NCI-H1694 treated with DMSO at 0.1 percent for 48 hours (cell line): ENCODE measurements at places on chromosomes 4 and X.

GRCh38 chr4:84384801-84385200 is 114.3 kb downstream of the NKX6-1 start:
- DNase-seq, result no peak

GRCh38 chr4:26075583-26075982 is 161.6 kb downstream of the SMIM20 start:
- no peak for DNase-seq

GRCh38 chr4:154503598-154503997 is 12.0 kb upstream of the DCHS2 start:
- DNase-seq, result no peak

GRCh38 chr4:85761803-85762528 is 287.0 kb downstream of the ARHGAP24 start:
- DNase-seq, result no peak

- DNase-seq, result no peak
These were observed 5.5 kb upstream of the OPRPN start for GRCh38 chr4:70392057-70392776.

DNA sequence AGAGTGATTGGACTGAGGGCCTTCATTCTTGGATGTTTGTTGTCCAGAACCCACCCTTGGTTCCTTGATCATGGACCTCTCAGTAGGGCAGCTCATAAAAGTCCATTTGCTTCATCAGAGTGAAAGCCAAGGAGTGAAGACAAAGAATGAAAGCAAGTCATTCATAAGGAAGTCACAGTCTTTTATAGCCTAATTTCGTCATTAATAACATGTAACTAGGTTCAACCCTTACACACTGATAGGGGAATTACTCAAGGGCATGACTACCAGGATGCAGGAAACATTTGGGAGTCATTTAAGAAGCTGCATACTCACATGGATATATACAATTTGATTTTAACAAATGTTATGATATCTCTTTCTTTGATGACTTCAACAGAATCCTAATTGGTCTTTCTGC is 95.2 kb downstream of the RPA4 start:
- DNase-seq, result no peak

- no peak for DNase-seq
These were observed 29.9 kb downstream of the PNMA6E start for GRCh38 chrX:153371256-153371655.

DNA sequence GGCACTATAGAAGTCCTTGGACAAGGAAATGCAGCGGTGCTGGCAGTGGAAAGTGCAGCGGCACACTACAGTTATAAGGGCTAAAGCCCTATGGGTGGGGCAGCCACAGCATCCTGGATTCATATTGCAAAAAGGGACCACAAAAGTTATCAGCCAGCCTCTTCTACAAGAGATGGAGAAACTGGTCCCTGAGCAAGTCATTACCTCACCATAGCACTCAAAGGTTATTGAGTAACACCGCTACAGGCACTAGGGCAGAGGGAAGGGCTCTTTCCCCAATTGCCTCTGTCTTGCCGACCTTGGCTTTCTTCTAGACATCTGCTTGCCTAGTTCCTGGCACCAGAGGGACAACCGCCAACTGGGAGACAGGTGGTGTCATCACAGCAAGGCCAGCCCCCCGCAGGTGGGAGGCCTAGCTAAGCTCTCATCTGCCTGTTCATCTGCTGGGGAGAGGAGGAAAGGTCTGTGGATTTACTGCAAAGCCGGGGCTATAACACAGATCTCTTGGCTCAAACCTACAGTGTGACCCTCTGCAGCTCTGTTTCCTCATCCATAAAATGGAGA is 600.0 kb downstream of the BCOR start:
- DNase-seq, result peak; percentile 29

DNA sequence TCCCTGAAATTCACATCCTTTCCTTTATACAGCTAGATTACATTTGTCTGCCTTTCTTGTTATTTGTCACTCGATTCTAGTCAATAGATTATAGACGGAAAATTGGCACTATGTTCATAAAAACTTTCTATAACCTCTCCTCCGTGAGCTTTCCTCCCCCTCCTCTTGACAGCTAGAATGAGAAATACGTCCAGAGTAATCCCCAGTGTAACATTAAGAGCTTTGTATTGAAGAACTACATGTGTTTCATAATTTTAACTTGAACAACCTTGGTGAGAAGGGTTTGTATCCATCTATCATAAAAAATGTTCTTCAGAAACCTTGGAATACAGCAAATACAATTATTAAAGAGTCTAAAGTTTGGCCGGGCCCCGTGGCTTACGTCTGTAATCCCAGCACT is 1707.4 kb downstream of the PCDH7 start:
- no peak for DNase-seq

GRCh38 chrX:12052109-12052508 is 86.2 kb upstream of the FRMPD4 start:
- DNase-seq, result no peak

DNA sequence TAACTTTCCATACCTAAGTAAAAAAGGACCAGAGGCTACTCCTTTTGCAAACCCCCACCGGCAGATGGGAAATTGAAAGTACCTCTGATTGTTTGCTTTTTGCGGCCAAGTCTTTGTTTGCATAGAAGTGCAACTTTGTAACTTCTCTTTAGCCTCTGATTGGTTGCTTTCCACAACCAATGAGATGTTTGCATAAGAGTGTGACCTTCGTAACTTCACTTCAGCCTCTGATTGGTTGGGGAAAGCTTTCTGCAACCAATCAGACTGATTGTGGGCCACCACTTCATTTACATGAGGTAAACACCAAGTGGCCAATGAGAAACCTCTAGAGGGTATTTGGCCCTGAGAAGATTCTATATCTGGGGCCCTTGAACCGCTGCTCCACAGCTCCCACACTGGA is 48.8 kb upstream of the PGRMC1 start:
- no peak for DNase-seq

- no peak for DNase-seq
These were observed 4.1 kb downstream of the TDO2 start for GRCh38 chr4:155907556-155907955.

DNA sequence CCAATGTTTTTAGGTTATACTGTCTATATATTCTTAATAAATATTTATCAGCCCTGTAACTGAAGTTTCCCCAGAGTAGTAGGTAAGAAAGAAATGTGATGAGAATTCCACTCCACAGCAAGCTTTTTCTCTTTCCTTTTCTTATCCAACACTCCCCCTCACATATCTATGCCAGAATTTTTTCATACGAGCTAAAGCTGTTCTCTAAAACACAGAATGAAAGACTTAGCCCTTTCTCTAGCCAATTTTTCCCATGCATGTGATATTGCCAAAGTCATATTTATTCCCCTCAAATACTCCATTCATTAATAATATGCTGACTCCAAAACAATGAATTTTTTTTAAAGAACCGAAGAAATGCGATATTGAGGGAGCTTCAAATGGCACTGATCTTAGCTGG is 32.3 kb downstream of the VEGFC start:
- DNase-seq, result no peak

GRCh38 chr4:100591161-100591876 is 73.5 kb upstream of the EMCN start:
- peak; percentile 7 for DNase-seq

DNA sequence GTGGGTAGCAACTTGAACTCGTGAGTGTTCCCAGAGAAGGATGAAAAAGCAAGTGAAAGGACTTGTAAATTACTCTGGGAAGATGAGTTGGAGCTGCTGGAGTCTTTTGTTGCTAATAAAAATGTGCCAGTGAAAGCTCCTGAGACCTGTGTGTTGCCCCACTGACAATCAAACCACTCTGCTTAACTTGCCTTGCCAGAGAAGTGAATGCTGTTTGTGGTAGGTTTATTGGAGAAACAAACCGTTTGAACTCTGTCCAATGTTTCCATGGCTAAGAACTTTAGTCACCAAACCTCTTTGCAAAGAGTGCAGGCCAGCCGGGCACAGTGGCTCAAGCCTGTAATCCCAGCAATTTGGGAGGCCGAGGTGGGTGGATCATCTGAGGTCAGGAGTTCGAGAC is 586.9 kb downstream of the PCDH7 start:
- no peak for DNase-seq

GRCh38 chrX:39605183-39605582 is 492.6 kb downstream of the BCOR start:
- no peak for DNase-seq

GRCh38 chr4:40423735-40424134 is 88.6 kb downstream of the CHRNA9 start:
- no peak for DNase-seq

GRCh38 chr4:74814052-74814451 is 19.7 kb upstream of the BTC start:
- DNase-seq, result no peak

DNA sequence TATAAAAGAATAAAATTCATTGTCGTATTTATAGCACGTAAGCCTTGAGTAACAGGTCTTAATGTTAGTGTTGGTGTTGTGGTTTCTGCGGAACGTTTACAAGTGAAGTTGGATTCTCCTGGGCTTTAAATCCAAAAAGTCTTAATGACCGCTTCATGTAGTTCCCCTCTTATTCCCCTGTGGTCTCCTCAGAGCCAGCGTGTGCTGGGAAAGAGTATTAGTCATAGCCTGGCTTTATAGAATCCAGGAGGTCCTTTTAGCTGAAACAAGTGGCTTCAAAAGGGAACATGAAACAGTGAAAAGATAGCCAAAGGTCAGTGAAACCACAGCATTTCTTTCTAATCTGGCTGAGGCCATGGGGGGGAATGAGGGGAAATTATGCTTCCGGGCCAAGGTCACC is 79.1 kb downstream of the CLCN4 start:
- DNase-seq, result no peak

DNA sequence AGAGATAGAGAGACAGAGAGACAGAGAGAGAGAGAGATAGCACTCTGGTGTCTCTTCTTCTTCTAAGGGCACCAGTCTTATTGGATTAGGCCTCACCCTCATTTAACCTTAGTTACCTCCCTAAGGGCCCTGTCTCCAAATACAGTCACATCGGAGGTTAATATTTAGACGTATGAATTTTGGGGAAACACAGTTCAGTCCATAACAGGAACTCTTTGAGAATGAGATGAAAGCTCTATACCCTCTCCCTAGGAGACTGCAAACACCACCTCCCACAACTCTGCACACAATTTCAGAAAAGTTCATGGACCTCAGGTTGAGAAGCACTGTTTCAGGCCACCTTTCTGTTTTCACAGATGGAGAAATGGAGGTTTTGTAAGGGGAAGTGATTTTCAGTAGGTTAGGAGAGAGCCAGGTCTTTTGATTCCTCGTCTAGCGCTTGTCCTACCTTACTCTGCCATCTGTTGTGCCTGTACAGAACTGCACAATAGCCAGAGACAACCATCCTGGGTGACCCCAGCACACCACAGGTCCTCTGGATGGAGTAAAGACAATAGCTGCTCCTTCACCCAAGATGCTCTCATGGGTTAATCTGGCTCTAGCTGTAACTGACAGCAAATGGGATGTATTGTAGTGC is 16.9 kb upstream of the LOC101059915 start:
- no peak for DNase-seq

DNA sequence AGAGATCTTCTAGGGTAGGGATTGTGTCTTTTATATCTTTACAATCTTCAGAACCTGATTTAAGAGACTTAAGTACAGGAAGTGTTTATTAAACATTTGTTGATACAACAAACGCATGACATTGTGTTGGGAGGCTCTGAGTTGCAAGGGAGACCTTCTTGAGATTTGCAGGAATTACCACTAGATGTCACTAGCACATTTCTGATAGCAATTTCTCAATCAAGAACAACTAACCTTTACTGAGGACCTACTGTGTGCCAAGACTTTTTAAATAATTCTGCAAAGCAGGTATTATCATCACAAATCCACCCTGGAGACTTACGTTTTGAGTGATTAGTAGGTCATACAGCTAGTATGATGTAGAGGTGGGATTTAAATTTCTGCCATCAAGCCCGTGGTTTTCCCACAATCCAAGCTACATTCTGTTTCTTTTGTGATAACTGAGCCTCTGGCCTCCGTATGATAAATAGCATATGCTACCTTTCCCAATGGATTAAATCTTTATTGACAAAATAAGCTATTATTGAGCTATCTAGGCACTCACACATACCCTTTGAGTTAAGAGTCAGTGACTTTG is 986.0 kb downstream of the CCSER1 start:
- no peak for DNase-seq

- DNase-seq, result no peak
These were observed 100.7 kb downstream of the CRLF2 start for GRCh38 chrX:1111601-1112300.

DNA sequence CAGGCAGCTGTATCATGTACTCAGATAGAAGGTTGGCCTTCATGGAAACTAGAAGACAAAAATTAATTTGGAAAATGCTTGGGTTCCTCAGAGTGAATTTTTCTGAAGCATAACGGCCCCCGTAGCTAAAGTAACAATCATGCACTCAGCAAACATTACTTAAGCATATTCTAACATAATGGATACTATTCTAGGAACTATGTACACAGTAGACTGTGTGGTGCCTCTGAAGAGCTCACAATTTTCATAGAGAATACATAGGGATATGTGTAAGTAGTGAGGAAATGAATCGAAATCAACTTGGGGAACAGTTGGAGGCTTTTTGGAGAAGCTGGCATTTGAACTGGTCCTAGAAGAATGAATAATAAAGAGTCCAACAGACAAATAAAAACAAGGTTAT is 1045.0 kb downstream of the GLUD2 start:
- no peak for DNase-seq

DNA sequence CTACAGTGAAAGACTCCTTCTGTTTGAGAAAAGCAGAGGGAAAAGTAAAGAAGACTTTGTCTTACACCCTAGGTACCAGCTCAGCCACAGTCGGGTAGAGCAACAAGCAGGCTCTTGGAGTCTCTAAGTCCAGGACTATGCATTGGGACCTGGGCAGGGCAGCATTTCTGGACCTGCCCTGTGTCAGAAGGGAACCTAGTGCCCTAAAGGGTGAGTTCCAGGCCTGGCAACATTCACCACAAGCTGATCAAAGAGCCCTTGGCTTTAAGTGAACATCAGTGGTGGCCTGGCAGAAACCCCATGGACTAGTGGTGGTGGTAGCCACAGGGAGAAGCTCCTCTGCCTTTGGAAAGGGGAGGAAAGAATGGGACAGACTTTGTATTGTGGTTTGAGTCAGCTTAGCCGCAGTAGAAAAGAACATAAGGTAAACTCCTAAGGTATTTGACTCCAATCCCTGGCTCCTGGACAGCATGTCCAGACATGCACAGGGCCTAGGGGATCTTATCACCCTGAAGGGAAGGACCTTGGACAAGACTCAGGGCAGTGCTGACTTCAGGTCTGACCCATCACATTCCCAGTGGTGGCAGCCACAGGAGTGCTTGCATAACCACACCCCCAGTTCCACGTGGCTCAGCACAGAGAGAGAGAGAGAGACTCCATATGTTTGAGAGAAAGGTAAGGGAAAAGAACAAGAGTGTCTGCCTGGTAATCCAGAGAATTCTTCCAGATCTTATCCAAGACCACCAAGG is 32.6 kb downstream of the CCDC158 start:
- DNase-seq, result no peak
